ENCODE measurements at places on chromosomes 13 and 19.

DNA sequence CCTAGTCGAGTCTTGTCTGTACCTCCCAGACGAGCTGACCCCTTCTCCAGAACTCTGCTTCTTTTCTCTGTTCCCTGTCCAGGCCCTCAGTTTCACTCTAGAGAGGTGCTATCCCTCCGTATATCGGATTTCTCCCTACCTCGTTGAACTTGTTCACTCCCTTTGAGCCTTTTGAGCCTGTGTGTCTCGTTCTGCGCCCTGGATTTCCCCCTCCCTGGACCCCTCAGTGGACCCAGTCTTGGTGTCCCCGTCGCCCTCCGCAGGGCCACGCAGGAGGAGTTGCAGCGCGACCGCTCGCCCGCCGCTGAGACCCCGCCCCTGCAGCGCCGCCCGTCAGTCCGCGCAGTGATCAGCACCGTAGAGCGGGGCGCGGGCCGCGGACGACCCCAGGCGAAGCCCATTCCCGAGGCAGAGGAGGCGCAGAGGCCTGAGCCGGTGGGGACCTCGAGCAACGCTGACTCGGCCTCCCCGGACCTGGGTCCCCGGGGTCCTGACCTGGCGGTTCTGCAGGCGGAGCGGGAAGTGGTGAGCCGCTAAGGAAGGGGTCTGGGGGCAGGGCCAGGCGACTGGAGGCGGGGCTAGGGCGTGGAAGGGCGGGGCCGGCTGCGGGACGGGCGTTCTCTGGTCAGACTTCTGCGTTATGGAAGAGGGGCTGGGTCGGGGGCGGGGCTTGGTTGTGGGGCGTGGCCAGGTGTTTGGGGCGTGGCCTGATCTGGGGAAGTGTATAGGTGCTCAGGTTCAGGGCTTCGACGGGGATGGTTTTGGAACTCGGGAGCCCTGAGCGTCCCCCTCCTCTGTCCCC is 5.5 kb downstream of the EPS8L1 start:
- peak; percentile 75 for DNase-seq

- no peak for DNase-seq
Measured at GRCh38 chr13:44819772-44820171, 169.5 kb downstream of the NUFIP1 start.

GRCh38 chr19:14510311-14511228 is 7.6 kb downstream of the DNAJB1 start:
- no peak for DNase-seq

- no peak for DNase-seq
Measured at GRCh38 chr19:4538601-4538954, 1.3 kb downstream of the LRG1 start.

GRCh38 chr19:3274942-3275582 is 50.6 kb downstream of the CELF5 start:
- no peak for DNase-seq

DNA sequence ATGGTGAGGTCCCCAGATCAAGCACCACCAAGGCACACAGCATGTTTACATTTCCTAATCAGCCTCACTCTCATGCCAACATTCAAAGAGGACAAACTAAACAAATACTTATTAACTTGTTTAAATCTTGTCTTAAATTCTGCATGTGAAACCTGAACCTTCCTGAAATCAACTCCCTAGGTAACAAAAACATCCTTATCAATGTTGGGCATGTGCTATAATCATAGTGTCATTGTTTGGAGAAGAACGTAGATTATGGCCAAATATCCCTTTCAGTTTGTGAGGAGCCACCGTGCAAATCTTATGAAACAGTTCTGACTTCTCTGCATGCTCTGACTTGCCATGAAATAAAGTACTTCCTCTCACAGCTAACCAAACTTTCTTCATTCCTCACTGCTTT is 123.8 kb downstream of the NDFIP2 start:
- DNase-seq: no peak

- peak; percentile 73 for DNase-seq
Measured at GRCh38 chr19:3986260-3987041, 1.2 kb upstream of the EEF2 start.

GRCh38 chr13:99086267-99087097 is 108.6 kb upstream of the DOCK9 start:
- DNase-seq: peak; percentile 87

GRCh38 chr13:40445557-40445990 is 220.9 kb downstream of the FOXO1 start:
- DNase-seq: no peak

DNA sequence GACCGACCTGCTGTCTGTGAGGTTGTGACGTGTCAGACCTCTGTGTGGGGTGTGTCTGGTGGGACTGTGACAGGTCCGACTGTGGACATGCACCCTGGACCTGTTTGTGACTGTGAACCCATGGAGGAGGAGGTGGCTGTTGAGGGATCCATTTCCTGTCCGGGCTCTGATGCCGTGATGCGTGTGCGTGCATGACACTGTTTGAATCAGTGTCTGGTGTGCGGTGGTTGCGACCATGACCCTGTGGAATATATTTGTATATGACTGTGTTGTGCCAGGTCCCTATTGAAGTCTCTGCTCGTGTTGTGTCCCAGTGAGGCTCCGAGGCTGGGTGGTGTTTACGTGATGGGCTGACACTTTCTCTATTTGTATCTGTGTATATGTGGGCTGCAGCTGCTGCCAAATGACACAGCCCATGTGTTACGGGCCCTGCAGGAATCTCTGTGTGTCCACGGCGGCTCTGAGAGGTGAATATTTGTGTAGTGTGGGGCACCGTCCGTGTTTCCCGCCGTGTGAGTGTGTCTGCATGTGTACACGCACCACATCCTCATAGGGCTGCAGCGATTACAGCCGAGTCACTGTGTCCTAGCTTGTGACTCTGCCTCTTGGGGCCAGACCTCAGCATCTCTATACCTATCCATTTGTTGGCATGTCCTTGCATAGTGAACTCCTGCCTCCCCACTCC is 18.3 kb downstream of the CCDC97 start:
- no peak for DNase-seq

- no peak for DNase-seq
Measured at GRCh38 chr13:97798171-97798821, 155.2 kb upstream of the IPO5 start.

GRCh38 chr19:27805848-27806247 is 1407.1 kb downstream of the UQCRFS1 start:
- no peak for DNase-seq

- DNase-seq: no peak
Measured at GRCh38 chr13:27296496-27296895, 25.9 kb downstream of the RASL11A start.

DNA sequence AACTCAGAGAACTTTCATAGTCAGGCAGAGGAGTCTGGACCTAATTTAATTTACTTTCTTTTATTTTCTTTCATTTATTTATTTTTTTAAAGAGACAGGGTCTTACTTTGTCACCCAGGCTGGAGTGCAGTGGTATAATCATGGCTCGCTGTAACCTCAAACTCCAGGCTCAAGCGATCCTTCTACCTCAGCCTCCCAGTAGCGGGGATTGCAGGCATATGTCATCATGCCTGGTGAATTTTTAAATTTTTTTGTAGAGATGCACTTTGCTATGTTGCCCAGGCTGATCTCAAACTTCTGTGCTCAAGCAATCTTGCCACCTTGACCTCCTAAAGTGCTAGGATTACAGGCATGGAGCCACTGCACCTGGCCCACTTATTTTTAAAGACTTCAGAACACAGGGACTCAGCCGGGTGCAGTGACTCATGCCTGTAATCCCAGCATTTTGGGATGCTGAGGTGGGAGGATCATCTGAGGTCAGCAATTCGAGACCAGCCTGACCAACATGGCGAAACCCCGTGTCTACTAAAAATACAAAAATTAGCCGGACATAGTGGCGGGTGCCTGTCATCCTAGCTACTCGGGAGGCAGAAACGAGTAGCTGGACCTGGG is 50.6 kb downstream of the KLF5 start:
- no peak for DNase-seq

DNA sequence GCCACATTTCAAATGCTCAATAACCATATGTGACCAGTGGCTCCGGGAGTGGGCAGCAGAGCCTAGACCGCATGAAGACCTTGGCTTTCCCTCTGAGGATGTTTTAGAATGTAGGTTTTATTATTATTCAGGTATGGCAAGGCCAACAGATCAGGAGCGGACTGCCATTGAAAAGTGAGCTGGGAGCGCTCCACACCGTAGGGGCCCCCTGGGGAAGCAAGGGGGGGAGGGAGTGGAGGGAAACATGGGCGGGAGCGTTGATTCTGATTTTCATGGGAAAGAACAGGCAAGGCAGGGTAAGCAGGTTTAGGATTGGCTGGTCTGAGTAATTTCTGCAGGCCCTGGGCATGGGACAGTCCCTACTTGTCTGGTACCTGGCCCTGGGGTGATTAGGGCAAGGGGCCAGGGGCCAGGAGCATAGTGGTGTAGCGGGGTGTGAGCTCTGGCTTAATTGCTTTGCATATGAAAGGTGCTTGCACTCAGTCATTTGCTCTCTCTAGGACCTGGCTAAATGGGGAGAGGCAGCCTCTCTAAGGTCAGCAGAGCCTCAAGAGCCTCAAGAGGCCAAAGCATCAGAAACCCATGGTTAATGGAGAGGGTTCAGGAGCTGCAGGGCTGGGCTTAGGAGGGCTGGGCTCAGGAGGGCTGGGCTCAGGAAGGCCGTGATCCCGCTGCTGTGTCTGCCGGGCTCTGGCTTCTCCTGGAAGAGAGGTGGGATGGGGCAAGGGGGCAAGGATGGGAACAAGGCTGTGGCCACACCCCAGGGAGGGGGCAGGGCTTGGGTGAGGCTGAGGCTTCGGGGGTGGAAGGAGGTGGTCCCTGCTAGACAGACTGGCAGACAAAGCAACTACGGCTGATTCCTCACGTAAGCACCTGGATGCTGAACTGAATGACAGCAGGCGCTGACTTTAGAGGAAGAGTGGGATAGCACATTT is 82.0 kb upstream of the WASF3 start:
- no peak for DNase-seq

GRCh38 chr13:54787754-54788153 is 1759.1 kb downstream of the OLFM4 start:
- no peak for DNase-seq
